ENCODE measurements at places on chromosomes 2 and 18. TPM values are rescaled to one million over a fixed set of nuclear protein-coding genes. Genes with fewer than 3 reads are reported as not detected.

The DPY30 gene
- total RNA-seq, result 42.3 TPM

GRCh38 chr18:39653221-39653620, 2087.6 kb upstream of the CELF4 start:
- DNase-seq, result no peak

DNA sequence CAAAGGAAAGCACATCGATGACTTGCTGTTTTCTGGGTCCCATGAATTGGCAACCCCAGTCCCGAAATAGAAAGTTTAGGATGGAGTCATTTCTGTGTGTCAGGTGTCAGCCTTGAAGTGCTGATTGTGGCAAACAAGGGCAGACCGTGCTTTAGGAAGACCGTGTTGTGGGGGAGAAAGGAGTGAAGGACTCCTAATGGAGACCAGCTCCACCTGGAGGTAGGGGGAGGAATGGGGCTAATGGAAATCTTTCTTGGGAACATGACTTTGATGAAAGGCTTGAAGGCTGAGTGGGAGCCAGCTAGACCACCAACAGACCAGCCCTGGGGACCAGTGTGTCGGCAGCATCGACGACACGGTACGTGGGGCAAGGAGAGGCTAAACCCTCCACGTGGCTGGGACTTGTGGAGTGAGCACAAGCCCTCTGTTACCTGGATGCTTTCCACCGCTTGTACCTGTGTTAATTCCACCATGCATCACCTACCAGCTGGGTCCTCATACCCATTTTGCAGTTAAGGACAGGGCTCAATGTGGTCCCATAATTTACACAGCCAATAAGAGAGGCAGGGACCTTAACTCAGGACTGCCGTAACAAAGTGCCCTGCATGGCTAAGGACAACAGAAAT, 104.2 kb downstream of the SH3BP4 start:
- no peak for DNase-seq

- no peak for DNase-seq
These were observed 4.1 kb upstream of the CRACDL start for GRCh38 chr2:98940102-98940501.

GRCh38 chr2:97910403-97911205, 85.1 kb downstream of the TMEM131 start:
- DNase-seq, result no peak

GRCh38 chr2:37085731-37086147, 1.4 kb downstream of the GPATCH11 start:
- no peak for DNase-seq
